Stimulated activated CD8-positive, alpha-beta memory T cell treated with anti-CD3 and anti-CD28 coated beads, Interleukin-2, amount 100 ng/mL, for 1 hour (primary cell): ENCODE measurements at places on chromosomes 12 and 14.

GRCh38 chr12:1289371-1290155 is 298.5 kb downstream of the ERC1 start:
- DNase-seq, result no peak

DNA sequence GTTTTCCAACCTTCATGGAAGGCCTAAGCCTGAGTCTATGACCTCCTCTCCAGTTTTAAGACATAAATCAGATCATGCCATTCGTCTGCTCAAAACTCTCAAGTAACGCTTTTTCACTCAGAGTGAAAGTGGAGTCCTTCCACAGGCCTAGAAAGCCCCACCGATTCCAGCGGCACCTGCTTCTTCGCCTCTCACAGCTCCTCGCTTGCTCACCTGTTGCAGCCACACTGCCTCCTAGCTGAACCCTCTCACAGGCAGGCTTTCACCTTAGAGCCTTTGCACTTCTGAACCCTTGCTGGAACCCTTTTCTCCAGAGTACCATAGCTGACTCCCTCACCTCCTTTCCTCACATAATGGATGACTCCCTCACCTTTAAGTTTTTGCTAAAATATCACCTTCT is 301.1 kb downstream of the ZFP36L1 start:
- no peak for DNase-seq

DNA sequence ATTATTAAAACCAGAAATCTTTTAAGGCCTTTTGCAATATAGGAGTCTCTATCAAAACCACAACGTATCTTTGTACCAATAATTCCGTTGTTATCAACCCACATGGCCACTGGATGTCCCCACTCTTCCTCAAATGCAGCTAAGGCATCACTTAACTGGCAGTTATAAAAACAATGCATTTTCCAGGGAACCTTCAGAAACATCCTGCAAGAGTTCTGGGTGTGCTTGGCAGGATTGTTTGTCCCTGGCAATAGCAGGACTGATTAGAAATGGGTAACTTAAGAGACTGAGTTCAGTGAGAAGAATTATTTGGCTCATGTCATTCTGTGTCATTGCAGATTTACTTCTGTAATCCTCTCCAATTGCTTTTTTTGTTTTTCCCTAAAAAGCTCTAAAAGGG is 112.0 kb downstream of the SLC15A5 start:
- no peak for DNase-seq

GRCh38 chr14:51860825-51861499 is 550 bp downstream of the GNG2 start:
- no peak for DNase-seq

DNA sequence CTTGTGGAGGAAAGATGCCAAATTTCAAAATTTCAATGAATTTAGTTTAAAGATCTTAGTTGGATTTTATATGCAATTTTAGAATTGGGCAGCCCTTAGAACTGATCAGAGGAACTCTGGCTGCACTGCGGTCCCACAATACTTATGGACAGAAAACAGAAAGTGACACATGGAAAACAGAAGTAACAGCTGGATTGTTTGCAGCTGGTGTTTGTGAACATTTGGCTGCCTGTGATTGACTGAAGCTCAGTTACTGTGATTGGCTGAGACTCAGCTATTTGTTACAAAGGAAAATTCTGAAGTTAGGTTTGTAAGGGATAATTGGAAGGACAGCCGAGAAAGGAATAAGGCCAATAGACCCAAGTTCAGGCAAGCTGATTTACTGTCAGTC is 10.0 kb upstream of the KRT86 start:
- no peak for DNase-seq

GRCh38 chr14:91232052-91232451 is 12.5 kb downstream of the GPR68 start:
- DNase-seq, result no peak

DNA sequence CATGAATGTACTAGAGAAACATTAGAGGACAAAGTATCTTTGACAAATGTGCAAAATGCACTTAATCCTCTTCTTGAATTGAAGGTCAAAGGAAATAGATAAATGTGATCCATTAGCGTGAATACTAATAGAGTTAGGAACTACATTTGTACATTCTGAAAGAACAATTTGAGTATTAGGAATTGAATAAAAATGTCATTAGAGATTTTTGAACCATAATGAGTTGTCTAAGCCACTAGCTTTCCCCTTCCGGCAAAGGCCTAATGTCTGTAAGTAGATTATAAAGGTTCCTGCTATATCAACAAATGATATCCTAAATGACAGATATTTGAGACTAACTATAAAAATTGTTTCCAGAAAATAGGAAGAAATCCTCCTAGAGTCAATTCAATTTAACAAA is 59.8 kb downstream of the KIF21A start:
- DNase-seq, result no peak

DNA sequence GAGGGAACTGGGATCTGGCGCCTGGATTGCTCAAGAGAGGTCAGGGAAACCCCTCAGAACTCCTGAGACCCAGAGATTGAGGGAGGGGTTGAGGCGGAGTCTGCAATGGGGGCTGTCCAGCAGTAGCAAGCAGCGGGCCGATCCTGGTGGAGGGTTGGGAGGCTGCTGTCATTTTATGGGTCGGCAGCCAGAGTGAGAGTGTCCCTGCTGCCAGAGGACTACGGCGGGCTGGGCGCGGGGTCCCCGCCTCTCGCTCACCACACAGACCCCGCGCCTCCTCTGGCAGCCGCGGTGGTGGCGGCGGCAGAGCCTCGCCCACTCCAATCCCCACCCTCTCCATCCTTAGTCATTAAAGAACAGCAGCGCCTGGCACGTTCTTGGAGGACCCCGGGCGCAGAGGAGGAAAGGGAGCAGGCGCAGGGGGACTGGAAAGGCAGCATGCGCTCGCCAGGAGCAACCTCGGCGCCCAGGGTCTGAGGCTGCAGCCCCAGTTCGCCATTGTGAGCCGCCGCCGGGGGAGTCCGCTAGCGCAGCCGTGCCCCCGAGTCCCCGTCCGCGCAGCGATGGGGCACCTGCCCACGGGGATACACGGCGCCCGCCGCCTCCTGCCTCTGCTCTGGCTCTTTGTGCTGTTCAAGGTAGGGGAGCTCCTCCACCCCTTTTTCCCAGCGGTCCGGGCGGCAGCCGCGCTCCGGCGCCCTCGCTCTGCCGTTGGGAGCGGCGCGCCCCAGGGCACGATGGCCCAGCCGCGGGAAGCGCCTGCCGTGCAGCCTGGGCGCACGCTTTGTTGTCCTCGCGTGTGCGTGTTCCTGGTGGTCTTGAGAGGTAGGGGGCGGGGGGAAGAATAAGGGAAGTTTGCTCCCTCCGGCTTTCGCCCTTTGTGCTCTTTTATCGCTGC is at the start of gene PTPRO:
TSS of gene PTPRO (plus strand) at position 345 of the 898 bp plus-strand sequence.
- no peak for DNase-seq

GRCh38 chr14:53531730-53532129 is 378.6 kb upstream of the DDHD1 start:
- DNase-seq, result no peak

DNA sequence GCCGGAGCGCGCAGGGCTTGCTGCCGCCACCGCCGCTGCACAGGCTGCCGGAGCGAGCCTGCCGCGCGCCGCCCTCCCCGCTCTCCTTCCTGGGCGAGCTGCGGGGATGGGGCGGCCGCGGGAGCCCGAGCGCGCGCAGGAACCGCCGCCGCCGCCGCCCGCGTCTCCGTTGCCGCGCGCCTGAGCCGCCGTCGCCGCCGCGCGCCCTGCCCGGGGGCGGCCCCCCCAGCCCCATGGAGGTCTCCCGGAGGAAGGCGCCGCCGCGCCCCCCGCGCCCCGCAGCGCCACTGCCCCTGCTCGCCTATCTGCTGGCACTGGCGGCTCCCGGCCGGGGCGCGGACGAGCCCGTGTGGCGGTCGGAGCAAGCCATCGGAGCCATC is 352 bp downstream of the PLXNC1 start:
- DNase-seq, result no peak
